Natural killer cell treated with Interleukin-12 subunit alpha and Interleukin-12 subunit beta and Interleukin-15 and Interleukin-18, amount 100 ng/mL, for 72 hours (primary cell): ENCODE measurements at places on chromosomes 11 and 22. TPM values are rescaled to one million over a fixed set of nuclear protein-coding genes. Genes with fewer than 3 reads are reported as not detected.
A peak's percentile ranks its signal among the peaks of the same experiment; 100 is the strongest.

BRMS1 gene
- 64.5 TPM for total RNA-seq

DNA sequence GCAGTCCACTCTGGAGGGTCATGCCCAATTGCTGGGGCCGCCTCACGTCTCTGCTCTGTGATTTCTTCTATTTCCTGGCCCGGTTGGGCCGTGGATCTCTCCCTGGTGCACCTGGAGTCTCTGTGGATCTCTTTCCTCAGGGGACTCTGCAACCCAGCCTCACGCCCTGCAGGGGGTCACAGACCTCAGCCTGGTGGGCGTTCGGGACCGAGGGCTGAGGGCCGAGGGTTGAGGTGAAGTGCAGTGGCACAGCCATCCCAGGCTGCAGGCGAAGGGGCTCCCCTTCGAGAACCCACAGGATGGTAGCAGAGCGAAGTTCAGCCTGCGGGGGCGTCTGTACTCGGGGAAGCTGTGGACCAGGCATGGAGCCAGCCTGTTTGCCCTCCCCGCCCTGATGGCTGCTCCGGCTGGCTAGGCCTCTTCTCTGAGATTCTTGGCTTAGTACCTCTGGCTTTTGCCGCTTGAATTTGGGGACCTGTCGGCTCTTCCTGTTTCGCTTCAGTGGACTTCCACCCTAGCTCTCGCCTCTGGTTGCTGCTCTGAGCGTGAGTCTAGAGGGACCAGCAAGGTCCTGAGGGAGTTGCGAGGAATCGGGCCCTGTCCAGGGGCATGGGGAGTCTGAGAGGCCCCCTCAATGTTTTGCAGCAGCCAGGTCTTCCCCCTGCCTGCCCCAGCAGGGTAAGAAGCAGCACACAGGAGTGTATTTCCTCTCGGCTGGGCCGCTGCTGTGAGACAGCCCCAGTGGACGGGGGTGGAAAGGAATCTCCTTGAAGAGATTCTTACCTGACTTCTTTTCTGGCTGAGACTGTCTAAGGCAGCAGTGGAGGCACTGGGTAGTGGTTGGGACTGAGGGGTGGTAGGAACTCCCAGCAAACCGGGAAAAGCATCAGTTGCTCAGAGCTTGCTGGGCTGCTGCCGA is 140.8 kb downstream of the TBC1D22A start:
- H3K4me3 ChIP-seq: no peak overlapping the region
- H3K36me3 ChIP-seq: no peaks in the 10 kb centered on the region
- no peaks in the 10 kb centered on the region for H3K27me3 ChIP-seq

- no peak overlapping the region for H3K4me3 ChIP-seq
- peaks cover 9% of the 10 kb centered on the region for H3K36me3 ChIP-seq
- peaks cover 4% of the 10 kb centered on the region for H3K4me1 ChIP-seq
- no peaks in the 10 kb centered on the region for H3K27me3 ChIP-seq
- no peak overlapping the region for H3K27ac ChIP-seq
Observed at GRCh38 chr22:31789803-31790202, 36.0 kb downstream of the DEPDC5 start.

EFEMP2 gene
- total RNA-seq: 10.6 TPM

- H3K27ac ChIP-seq: peak overlapping the region; percentile 26
- peak overlapping the region; percentile 49 for H3K4me3 ChIP-seq
- no peaks in the 10 kb centered on the region for H3K27me3 ChIP-seq
- DNase-seq: no peak
- H3K4me1 ChIP-seq: peaks cover 49% of the 10 kb centered on the region
Observed at GRCh38 chr11:128342511-128343134, 244.7 kb downstream of the ETS1 start.

BTG4 gene
- total RNA-seq: not detected

DNA sequence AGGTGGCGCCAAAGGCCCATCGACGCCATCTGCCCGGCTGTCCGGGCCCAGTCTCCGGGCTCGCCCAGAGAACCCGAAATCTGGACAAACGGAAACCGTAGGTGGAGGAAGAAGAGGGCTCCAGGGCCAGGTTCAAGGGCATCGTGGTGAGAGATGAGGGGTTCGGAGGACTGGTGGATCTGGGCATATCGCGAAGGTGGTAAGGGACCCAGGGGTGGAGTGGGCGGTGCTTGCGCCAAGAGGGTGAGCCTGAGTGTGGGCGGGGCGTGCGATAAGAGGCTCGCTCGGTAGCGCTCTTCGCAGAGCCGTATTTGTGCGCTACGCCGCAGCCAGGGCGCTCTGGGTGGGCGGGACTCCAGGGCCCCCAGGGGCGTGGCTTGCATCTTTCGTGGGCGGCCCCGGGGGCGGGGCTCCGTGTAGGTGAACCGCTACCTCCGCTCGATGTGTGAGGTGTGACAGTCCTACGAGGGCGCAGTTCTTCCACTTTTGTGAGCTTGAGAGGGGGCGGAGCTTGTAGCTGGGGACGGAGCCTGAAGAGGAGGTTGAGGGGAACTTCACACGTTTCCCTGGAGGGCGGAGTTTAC is 4.8 kb downstream of the CD248 start:
- peak overlapping the region; percentile 89 for H3K4me3 ChIP-seq
- peaks cover 12% of the 10 kb centered on the region for H3K27me3 ChIP-seq
- peak overlapping the region; percentile 77 for H3K27ac ChIP-seq
- DNase-seq: peak; percentile 92
- H3K36me3 ChIP-seq: no peaks in the 10 kb centered on the region

GRCh38 chr11:104946907-104947306 is 21.5 kb downstream of the CASP4 start:
- H3K4me3 ChIP-seq: no peak overlapping the region
- peak overlapping the region; percentile 17 for H3K27ac ChIP-seq
- H3K4me1 ChIP-seq: peaks cover 27% of the 10 kb centered on the region
- DNase-seq: no peak

DNA sequence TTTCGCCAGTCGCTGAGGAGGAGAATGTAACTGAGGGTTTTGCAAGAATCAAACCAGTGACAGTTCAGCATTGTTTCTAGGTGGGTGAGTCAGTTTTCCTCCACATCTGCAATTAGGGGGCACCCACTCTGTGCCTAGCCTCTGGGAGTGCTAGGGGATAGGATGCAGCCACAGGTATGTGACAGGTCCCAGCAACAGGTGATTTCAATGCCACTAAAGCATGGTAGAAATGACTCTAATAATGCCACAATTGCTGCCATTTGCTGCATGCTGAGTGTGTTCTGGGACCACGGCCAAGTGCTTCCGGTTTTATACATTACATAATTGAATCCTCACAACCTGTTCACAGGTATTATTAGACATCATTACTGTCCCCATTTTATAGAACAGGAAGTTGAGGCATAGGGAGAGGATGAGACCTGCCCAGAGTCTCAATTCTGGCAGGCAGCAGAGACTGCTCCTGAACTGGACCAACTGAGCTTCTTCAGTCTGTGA is 556 bp downstream of the CRYBB2 start:
- H3K36me3 ChIP-seq: no peaks in the 10 kb centered on the region
- H3K27me3 ChIP-seq: peaks cover 30% of the 10 kb centered on the region

DNA sequence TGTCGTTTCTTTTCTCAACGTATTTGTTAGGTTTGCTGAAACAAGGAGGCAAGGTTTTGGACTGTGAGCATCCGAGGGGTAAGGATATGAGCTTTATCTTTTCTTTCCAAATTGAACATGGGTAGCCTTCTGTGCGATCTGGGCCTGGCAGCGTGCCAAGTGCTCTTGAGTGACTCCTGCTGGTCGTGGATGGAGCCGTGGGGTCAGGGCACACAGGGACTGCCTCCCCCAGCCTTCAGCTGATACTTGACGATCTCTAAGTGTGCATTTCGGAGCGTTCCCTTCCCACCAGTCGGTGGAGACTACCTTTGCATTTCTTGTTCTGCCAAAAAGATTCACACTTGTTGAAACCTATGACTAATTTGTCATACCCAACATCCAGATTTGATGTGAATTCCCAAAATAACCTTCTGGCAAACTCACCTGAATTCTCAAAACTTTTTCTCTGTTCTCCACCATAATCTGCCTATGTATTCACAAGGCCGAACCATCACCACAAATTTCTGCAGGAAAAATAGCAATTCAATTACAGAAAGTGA is 40.1 kb upstream of the CLMP start:
- no peaks in the 10 kb centered on the region for H3K36me3 ChIP-seq
- no peaks in the 10 kb centered on the region for H3K27me3 ChIP-seq
- H3K27ac ChIP-seq: no peak overlapping the region
- H3K4me1 ChIP-seq: peaks cover 18% of the 10 kb centered on the region

DNA sequence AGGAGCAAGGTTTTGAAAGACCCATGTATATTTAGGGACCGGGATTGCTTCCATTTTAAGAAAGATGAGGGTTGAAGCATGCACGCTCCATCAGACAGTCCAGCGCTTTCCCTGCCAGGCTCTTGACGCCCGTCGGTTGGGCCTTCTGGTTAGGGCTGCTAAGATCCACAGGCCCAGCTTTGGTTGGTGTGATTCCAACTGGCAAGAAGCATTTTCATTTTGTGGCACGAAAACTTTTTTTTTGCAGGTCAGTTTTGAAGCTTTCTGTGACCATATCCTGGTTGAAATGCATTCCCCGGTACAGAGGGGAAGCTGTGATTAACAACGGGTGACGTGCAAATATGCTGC is 34.3 kb upstream of the MPPED1 start:
- no peak for DNase-seq
- H3K27ac ChIP-seq: peak overlapping the region; percentile 34
- H3K27me3 ChIP-seq: peaks cover 60% of the 10 kb centered on the region
- peak overlapping the region; percentile 61 for H3K4me3 ChIP-seq
- peaks cover 12% of the 10 kb centered on the region for H3K36me3 ChIP-seq

DNA sequence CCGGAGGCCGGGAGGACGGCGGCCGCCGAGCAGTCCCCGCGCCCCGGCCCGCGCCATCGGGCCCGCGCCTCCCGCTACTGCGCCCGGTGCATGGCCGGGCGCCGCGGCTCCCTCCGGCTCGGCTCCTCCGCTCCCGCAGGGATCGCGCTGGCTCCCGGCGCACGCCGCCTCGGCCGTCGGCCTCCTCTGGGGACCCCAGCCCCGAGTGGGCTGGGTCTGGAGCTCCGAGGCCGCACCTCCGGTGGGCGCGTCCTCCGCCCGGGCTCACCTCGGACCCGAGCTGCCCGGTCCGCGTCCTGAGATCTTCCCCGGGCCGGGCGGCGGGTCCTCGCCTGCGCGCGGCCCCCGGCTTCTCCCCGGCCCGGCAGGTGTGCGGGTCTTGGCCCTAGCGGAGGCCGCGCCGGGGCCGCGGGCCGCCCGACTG is 251 bp downstream of the SHISA8 start:
- H3K36me3 ChIP-seq: no peaks in the 10 kb centered on the region
- no peak overlapping the region for H3K4me3 ChIP-seq
- no peak for DNase-seq
- peaks cover 33% of the 10 kb centered on the region for H3K27me3 ChIP-seq
- H3K4me1 ChIP-seq: no peaks in the 10 kb centered on the region
- H3K27ac ChIP-seq: no peak overlapping the region

DNA sequence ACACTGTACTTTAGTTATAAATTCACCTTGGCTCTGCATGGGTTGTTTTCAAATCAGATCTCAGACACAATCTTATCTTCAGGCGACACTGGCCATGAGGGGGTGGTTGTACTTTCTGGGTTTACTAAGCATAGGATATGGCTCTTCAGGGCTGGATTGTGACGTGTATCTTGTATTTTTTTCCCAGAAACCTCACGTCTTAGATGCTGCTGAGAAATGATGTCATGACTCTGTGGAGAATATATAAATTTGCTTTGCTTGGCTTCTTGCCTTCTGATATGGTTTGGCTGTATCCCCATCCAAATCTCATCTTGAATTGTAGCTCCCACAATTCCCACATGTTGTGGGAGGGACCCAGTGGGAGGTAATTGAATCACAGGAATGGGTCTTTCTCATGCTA is 82.8 kb upstream of the VSTM5 start:
- H3K27me3 ChIP-seq: peaks cover 10% of the 10 kb centered on the region
- H3K27ac ChIP-seq: no peak overlapping the region
- no peaks in the 10 kb centered on the region for H3K36me3 ChIP-seq

DNA sequence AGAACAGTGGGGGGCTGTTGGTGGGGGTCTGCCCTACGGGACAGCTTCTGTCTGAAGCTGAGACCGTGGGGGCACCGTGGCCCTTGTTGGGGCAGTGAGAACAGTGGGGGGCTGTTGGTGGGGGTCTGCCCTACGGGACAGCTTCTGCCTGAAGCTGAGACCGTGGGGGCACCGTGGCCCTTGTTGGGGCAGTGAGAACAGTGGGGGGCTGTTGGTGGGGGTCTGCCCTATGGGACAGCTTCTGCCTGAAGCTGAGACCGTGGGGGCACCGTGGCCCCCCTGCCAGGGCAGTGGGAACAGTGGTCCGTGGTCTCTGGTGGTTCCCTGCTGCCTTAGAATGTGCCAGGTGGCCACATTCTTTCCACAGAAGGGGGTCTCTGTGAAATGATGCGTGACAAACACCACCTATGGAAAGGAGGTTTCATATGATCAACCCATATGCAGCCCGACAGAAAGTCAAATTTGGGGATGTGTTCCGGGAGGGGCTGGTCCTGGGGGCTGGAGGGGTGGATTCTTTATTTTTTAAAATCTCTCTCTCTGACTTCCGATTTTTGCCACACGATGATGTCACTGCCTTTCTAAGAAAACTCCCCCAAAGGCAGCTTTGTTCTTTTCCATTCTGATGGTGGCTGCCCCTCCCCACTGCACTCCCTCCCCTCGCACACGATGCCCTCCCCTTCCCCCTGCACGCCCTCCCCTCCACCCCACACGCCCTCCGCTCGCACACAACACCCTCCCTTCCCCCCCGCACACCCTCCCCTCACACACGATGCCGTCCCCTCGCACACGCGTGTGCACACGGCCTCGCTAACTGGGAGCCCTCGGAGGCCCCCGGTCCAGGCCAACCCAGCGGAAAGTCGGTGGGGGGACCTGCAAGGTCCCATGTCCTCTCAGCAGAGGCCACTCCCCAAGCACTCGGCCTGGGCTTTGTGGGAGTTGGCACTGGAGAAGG is 1186.5 kb downstream of the BRD1 start:
- H3K4me3 ChIP-seq: no peak overlapping the region
- H3K4me1 ChIP-seq: peaks cover 4% of the 10 kb centered on the region
- DNase-seq: no peak
- H3K36me3 ChIP-seq: no peaks in the 10 kb centered on the region

GRCh38 chr11:5362017-5362625 is 10.8 kb downstream of the OR51B6 start:
- H3K4me3 ChIP-seq: no peak overlapping the region
- H3K4me1 ChIP-seq: no peaks in the 10 kb centered on the region
- no peak overlapping the region for H3K27ac ChIP-seq
- no peak for DNase-seq

GRCh38 chr11:111206472-111206871 is 39.1 kb upstream of the POU2AF2 start:
- H3K27ac ChIP-seq: no peak overlapping the region
- DNase-seq: no peak
- H3K4me1 ChIP-seq: no peaks in the 10 kb centered on the region
- no peaks in the 10 kb centered on the region for H3K36me3 ChIP-seq
- H3K4me3 ChIP-seq: no peak overlapping the region

GRCh38 chr11:111777094-111778046 is 11.2 kb upstream of the PPP2R1B start:
- no peaks in the 10 kb centered on the region for H3K36me3 ChIP-seq
- no peak for DNase-seq
- H3K4me1 ChIP-seq: no peaks in the 10 kb centered on the region
- no peak overlapping the region for H3K4me3 ChIP-seq

KDELR3 gene
- 0.92 TPM for total RNA-seq

GRCh38 chr22:46040471-46041465 is 63.8 kb upstream of the WNT7B start:
- DNase-seq: no peak
- no peaks in the 10 kb centered on the region for H3K36me3 ChIP-seq
- no peaks in the 10 kb centered on the region for H3K27me3 ChIP-seq
- H3K4me3 ChIP-seq: no peak overlapping the region

GRCh38 chr11:94882931-94883330 is 90.4 kb downstream of the CWC15 start:
- peaks cover 7% of the 10 kb centered on the region for H3K4me1 ChIP-seq
- DNase-seq: no peak
- no peaks in the 10 kb centered on the region for H3K27me3 ChIP-seq
- no peaks in the 10 kb centered on the region for H3K36me3 ChIP-seq
- no peak overlapping the region for H3K27ac ChIP-seq
